ENCODE measurements at places on chromosomes 6 and 20.

- no peak for DNase-seq
These were observed 103.1 kb upstream of the TBX18 start for GRCh38 chr6:84867521-84867920.

GRCh38 chr6:136550045-136550329 lies 235 bp downstream of the MAP7 start:
- no peak for DNase-seq

DNA sequence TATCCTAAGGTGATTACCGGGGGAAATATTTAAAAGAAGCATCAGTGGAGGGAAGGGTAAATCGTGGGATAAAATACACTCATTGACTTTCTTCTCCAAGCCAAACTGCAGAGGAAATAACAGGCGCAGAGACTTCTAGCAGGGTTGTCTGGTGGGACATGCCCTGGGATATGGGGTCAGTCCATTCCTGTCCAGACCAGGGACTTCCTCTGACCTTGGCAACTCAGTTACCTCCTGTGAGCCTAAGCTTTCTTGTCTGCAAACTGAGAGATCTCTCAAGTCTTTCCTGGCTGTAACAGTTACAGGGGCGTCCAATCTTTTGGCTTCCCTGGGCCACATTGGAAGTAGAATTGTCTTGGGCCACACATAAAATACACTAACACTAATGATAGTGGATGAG lies 21.7 kb upstream of the PHACTR2 start:
- DNase-seq, result no peak

GRCh38 chr6:31749301-31750036 lies 9.7 kb downstream of the MSH5 start:
- no peak for DNase-seq

- no peak for DNase-seq
These were observed 37.4 kb upstream of the FAM83C start for GRCh38 chr20:35329435-35330139.

- no peak for DNase-seq
These were observed 59.1 kb upstream of the F13A1 start for GRCh38 chr6:6379573-6379972.

DNA sequence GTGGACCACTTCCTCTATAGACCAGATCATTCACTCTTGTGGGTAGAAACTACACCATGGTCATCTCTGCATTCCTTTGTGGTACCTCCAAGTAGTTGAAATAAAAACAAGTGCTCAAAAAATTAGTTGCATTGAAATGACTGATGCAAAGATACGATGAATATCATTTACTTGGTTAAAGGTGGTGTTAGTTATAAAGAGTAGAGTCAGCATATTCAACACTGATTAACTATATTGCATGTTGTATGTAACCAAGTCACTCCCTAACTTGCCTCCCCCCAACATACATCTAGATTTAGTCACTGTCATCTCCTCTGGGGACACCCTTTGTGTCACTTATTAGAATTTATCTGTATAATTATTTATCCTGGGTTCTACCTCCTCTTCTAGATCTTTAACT lies 77.7 kb downstream of the SHLD1 start:
- no peak for DNase-seq

- DNase-seq, result no peak
These were observed 289.6 kb downstream of the RIMS1 start for GRCh38 chr6:72175916-72176315.

DNA sequence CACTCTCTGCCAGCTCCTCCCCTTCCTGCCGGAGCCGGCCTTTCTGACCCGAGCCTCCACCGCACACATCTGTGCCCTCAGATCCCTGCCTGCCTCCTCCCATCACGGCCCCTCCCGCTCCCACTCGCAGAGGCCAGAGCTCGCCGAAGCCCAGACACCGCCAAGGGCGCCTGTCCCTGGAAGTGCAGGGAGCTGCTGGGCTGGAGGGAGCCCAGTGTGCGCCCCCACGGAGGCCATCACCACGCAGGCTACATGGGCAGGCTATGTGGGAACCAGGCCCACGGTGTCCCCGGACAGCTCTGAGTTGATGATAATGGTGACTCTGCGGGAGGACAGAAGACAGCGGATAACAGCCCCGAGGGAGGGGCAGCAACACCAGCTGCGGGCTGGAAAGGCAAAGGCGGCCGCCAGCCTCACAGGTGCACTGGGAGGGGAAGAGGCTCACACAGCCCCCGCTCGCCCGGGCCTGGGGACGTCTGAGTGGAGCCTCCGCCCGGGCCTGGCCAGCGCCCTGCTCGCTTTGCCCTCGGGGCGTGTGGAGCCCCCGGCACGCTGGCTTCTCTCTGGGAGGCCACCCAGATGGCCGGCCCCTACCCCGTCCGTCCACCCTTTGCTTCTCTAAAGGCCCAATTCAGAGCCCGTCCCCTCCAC lies 154.9 kb downstream of the DLL1 start:
- peak; percentile 27 for DNase-seq

DNA sequence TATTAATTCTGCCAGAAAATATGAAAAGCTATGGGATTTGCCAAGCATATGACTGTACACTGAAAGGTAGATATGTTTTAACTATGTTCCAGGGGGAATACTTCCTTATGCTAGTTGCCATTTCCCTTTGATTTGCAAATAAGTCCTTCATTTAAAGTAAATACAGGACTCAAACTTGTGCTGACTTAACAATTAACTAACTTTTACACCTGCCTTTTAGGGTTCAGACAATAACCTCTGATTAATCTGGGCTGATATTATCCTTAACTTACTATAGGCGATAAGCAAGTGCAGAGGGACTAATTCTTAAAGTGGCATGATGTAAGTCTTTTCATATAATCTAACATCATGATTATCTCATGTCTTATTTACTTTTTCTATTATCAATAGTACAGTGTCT lies 143.1 kb downstream of the AHI1 start:
- no peak for DNase-seq

GRCh38 chr6:139903411-139904157 lies 529.1 kb upstream of the CITED2 start:
- no peak for DNase-seq

- no peak for DNase-seq
These were observed 20.2 kb upstream of the C6orf141 start for GRCh38 chr6:49530141-49530776.

DNA sequence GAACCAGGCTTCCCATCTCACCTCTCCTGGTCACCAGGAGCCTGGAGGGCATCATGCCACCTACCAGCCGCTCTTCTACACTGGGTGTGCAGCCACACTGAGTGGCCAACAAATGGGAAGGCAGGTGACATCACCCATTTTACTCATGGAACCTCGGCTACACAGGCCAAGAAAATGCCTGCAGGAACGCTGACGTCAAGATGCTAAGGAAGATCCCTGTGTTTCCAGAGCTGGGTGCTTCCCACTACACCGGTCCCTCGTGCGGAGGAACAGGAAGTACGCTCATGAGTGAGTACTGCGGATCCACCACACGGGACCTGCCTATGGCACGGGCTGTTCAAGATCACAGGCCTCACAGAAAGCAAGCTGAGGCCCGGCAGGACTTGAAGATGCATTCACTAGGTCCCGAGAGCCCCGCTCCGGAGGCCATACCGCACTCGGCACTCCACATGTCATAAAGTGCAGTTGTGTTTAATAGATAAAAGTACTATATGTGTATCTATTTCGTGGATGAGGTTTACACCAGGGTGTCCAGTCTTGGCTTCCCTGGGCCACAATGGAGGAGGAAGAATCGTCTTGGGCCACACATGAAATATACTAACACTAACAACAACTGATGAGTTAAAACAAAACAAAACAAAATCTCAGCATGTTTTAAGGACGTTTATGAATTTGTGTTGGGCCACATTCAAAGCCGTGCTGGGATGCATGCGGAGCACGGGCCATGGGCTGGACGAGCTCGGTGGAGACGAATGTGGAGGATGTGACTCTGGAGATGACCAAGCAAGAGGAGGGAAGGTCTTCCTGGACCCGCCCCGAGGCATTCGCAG lies 257.9 kb downstream of the THBS2 start:
- no peak for DNase-seq

- no peak for DNase-seq
These were observed 51.6 kb upstream of the TAB2 start for GRCh38 chr6:149265945-149266344.

DNA sequence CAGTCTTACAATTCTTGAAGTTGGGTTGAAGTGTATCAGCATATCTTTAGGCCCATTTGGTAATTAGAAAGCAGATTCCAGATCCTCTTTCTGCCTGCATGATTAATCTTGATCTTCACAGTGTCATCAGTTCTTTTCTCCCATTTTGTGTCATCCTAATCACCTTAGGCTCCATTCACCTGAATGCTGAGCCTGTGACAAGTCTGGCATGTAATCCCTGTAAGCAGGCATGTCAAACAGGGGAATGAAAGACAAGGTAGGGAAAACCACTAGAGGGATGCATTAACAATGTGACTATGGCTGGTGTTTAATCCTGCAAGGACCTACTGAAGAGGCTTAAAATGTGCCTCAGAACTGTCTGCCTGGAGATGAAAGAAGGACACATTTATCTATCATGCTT lies 848.8 kb downstream of the TFAP2A start:
- DNase-seq, result no peak

- no peak for DNase-seq
These were observed 262.1 kb downstream of the FOXC1 start for GRCh38 chr6:1871724-1872315.

- DNase-seq, result no peak
These were observed 135.2 kb downstream of the DLL1 start for GRCh38 chr6:170155464-170156196.

GRCh38 chr6:71015392-71015791 lies 58.5 kb upstream of the B3GAT2 start:
- DNase-seq, result no peak

GRCh38 chr20:24836041-24836533 lies 113.0 kb upstream of the CST7 start:
- no peak for DNase-seq

- no peak for DNase-seq
These were observed 61.6 kb downstream of the KIAA0319 start for GRCh38 chr6:24584382-24584720.

DNA sequence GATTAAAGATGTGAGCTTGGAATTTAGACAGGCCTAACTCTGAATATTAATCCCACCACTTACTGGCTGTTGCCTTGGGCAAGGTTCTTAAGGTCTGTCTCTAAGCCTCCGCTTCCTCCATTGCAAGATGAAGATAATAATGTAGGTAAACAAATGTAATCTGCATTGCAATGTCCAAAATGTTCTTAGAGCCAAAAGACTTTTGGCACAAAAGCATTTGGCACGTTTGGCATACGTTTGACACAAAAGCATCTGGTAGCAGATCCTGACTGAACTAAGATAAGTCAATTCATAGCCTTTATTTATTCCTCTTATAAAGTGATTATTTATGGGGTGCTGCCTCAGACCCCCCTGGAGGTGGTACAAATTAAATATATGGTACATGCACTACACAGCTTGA lies 229.9 kb upstream of the STXBP5 start:
- DNase-seq, result no peak

DNA sequence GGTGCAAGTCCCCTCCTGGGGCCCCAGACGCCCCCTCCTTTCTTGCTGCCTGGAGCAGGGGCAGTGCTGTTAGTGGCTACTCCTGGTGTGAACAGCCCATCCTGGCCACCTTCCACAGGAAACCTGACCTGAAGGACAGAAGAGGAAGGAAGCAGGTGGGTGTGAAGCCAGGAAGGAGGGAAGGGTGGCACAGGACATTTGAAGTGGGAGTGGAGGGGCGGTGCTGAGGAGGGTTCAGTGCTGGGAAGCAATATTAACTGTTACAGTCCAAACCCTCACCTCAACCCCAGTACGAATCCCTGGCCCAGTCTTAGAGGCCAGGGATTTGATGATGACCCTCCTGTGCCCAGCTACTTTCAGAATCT lies 766 bp downstream of the PRICKLE4 start:
- no peak for DNase-seq

GRCh38 chr6:2798586-2799134 lies 33.5 kb downstream of the WRNIP1 start:
- DNase-seq, result no peak

DNA sequence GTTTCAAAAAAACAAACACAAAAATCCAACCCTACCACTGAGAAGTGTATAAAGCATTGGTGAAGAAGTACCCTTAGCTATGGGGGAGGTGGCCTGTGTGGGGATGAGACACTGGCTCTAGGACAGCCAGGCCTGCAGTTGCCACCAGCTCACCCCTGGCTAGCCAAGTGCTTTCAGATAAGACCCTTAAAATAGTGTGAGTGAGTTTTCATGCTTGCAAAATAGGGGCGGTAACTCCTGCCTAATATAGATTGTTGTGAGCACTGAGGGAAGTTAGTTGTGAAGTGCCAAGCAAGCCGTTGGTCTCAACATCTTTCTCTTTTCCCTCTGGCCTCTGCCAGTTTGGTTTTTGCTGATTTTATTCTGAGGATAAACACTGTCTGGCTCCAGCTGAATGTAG lies 11.3 kb downstream of the PPP1R3G start:
- no peak for DNase-seq

GRCh38 chr6:160282444-160282843 lies 23.8 kb upstream of the SLC22A2 start:
- no peak for DNase-seq

DNA sequence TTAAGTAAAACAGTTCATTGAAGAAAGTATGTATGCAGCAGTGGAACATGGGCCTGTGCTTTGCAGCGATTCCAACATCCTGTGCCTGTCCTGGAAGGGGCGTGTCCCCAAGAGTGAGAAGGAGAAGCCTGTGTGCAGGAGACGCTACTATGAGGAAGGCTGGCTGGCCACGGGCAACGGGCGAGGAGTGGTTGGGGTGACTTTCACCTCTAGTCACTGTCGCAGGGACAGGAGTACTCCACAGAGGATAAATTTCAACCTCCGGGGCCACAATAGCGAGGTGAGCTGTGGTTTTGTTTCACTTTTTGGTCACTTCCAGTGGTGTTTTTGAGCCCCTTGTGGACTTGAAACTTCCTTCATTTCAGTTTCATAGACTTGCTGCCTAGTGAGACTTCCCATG lies 1.7 kb downstream of the TULP4 start:
- no peak for DNase-seq

GRCh38 chr20:22732751-22733150 lies 148.4 kb upstream of the FOXA2 start:
- no peak for DNase-seq

DNA sequence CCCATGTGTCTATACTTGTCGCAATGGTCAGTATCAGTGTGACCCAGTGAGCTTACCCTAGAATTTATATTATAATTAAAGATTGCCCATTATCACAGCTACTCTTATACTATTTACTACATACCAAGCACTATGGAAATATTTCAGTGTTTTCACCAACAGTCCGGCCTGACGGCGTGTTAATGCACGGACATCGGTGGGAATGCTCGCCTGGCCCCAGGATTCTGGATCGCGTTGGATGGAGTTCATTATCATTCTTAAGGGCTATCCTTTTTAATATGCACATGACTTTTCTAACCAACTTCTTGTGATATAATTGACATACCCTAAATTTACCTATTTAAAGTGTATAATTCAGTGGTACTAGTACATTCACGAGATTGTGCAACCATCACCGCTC lies 51.8 kb upstream of the AFDN start:
- DNase-seq, result no peak

All from activated CD4-positive, CD25-positive, alpha-beta regulatory T cell treated with anti-CD3 and anti-CD28 coated beads, Interleukin-2, amount 50 U/mL, for 72 hours (primary cell).